ENCODE measurements at places on chromosomes 5 and 9. TPM values are rescaled to one million over a fixed set of nuclear protein-coding genes. Genes with fewer than 3 reads are reported as not detected.

The PCDHGA8 gene
- total RNA-seq = 1.1 TPM

The RNF180 gene
- total RNA-seq = 3.4 TPM

The TSSK1B gene
- total RNA-seq = 0.11 TPM

The LRRC19 gene
- total RNA-seq = not detected

The DIPK1B gene
- total RNA-seq = 1.1 TPM

The IRX4 gene
- total RNA-seq = not detected

The DCAF12 gene
- 12.3 TPM for total RNA-seq

The ADAMTS2 gene
- total RNA-seq = 31.4 TPM

The PTGS1 gene
- total RNA-seq = 11.4 TPM

The BARHL1 gene
- total RNA-seq = not detected

Data from uterine smooth muscle cell (primary cell).